ENCODE measurements at places on chromosomes 5 and 9. TPM values are rescaled to one million over a fixed set of nuclear protein-coding genes. Genes with fewer than 3 reads are reported as not detected.
A peak's percentile ranks its signal among the peaks of the same experiment; 100 is the strongest.

OSMR gene
- 6.2 TPM for polyA plus RNA-seq

CD274 gene
- 1.2 TPM for polyA plus RNA-seq

GARIN3 gene
- polyA plus RNA-seq = not detected

LRRC26 gene
- 0.11 TPM for polyA plus RNA-seq

GRCh38 chr5:82855893-82856550, 221.2 kb downstream of the TMEM167A start:
- peak; percentile 55 for DNase-seq

GRCh38 chr5:110727025-110727314, 499 bp upstream of the TMEM232 start:
- DNase-seq = no peak

- no peak for DNase-seq
Observed at GRCh38 chr9:133443982-133444381, 15.8 kb upstream of the CACFD1 start.

- DNase-seq = no peak
Observed at GRCh38 chr5:1826235-1826980, 25.2 kb downstream of the NDUFS6 start.
